T47D (cell line): ENCODE measurements at places on chromosomes 5 and 9.

GRCh38 chr5:32274548-32275395 lies 38.0 kb downstream of the MTMR12 start:
- no peak for DNase-seq

GRCh38 chr9:93189369-93190132 lies 5.6 kb downstream of the WNK2 start:
- no peak for DNase-seq

DNA sequence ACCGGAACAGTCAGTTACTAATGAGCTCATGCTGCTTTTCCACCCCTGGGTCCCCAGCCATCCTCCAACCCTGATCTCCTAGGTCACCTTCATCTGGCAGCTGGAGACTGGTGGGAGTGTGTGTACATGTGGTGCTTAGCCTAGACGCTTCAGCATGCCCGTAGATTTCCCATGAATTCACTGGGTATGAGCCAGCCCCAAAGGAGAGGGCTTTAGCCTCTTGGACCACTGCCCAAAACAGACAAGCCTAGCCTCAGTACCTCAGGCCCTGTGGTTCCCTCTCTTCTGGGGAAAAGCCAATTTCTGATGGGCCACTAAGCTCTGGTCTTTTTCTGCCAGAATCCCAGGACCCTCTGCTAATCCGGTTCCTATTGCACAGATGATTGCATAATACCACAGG lies 48.0 kb upstream of the ASTN2 start:
- no peak for DNase-seq

GRCh38 chr9:131111186-131111853 lies 14.1 kb upstream of the NUP214 start:
- no peak for DNase-seq

DNA sequence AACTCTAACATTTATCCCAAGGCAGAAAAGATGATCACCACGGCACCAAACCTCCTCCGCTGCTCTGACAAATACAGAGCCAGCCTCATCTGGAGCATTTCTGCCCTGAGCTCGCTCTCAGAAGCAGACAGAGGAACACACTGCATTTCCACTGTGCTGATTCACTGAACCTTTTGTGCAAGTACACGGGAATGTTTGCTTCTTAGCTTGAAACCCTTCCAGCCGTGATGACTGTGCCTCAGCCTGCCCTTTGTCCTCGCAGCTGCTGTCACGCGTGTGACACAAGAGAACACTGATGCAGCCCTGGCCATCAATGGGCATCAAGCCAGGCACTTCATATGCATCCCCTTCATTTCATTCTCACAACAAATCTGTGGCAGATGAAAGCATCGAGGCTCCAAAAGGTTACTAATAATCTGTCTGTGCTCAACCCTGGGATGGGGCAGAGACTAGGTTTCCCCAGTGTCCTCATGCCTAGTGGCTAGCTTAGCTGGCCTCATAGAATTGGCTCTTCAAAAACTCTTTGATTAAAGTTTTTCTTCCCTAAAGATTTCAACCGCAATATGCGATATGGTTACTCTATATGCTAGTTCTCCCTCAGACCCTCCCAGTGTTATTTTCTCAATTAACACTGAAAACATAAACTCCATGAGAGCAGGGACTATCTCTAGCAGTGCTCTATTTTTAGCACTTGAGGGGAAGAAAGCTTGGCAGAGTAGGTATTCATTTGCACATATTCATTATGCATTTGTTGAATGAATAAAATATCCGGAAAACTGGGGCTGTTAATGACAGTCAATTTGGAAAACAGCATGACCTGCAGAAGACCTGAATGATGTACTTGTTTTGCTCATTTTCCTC lies 7.3 kb downstream of the CDC14B start:
- DNase-seq = no peak

DNA sequence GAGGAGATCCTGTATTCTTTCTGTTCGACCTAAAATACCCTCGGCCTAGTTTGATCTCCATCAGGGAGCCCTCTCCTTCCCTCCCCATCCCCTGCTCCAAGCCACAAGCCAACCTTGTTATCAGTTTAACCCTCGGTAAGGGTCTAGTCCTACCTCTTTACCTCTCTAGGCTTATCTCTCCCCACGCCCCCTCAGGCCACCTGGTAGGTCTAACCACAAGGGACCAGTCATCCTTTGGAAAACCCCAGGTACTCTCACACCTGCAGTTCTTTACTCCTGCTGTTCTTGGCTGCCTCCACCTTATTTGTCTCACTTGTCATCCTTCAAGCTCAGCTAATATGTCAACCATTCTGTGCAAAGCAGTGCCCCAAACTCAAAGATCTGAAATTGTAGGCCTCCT lies 78.7 kb downstream of the RAD23B start:
- DNase-seq = no peak

DNA sequence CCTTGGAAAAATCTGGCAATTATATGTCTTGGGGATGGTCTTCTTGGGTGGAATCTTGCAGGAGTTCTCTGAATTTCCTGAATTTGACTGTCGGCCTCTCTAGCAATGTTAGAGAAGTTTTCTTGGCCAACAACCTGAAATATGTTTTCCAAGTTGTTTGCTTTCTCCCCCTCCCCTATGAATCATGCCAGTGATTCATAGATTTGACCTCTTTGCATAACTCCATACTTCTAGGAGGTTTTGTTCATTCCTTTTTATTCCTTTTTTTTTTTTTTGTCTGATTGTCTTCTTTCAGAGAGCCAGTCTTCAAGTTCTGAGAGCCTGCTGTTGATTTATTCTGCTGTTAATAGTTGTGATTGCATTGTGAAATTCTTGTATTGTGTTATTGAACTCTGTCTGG lies 56.7 kb upstream of the SLC44A1 start:
- no peak for DNase-seq

DNA sequence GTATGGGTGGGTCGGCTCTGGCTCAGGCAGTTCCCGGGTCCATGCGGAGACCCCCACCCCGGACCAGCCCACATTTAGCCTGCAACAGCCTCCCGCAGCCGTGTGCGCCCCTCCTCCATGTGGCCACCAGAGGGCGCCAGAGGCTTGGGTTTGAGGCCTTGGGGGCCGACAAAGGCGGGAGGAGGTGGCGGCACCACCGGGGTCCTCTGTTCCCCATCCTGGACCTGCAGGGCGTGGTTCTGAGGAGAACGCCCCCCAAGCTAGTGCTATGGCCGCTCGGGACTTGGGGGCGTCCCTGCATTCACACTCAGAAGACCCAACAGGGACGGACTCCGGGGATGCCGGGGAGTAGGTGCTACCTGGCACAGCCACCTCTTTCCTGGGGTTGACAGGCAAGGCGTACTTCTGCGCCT lies 16.5 kb downstream of the ASS1 start:
- peak; percentile 66 for DNase-seq

- DNase-seq = no peak
Measured at GRCh38 chr9:34405719-34406118, 29.0 kb upstream of the MYORG start.

DNA sequence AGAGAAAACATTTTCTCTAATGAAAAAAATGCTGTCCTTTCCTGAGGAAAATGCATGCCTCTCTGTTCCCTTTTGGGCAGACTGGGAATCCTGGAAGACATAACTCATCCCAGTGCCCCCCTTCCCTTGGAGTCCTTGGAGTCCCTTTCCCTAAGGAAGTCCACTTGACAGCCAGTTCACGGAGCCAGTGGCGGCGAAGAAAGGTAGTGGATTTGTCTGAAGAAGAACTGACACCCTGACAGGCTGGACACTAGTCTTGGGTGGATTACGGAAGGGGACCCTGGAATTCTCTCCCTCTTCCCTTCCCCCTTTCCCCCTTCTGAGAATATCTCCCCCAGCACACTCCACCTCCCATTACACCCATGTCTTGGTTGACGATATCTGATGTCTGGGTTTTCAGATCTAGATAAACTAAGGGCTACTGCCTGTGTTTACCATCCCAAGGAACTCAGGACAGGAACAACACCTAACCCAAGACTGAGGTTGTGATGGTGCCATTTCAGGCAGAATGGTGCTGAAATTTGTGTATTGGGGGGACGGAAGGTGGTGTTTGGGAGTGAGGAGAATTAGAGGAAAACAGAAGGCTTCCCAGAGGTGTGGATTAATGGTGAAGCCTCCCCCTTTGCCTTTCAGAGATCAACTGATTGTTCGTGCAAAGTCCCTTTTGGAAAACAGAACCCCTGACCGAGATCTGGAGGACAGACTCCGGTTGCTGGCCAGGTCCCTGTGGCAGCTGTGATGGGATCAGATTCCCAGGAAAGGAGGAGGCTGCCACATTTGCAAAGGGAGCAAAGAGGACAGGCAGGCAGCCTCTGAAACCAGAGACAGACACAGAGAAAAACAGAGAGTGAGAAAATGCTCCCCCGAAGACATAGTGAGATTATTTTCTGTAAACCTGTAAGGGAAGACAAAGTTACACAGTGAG lies 704 bp downstream of the SPARC start:
- no peak for DNase-seq

GRCh38 chr5:155872629-155873220 lies 454.2 kb upstream of the SGCD start:
- no peak for DNase-seq

DNA sequence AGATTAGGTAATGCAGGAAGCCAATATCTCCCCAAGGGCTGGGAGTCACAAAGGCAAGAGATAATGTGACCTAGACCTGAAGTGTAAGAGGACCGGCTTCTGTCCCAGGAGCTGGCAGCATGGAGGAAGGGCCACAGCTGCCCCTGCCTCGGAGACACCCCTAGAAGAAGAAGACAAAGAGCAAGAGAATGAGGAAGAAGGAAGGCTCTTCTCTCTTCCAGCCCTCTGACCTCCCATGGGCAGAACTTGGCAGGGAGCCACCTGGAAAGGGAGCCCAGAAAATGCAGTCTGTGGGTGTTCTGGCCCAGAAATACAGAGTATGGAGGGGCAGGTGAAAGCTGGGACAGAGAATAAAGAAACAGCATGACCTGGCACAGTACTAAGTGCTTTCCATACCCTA lies 151.0 kb downstream of the C5orf15 start:
- DNase-seq = no peak

- DNase-seq = peak; percentile 82
Measured at GRCh38 chr9:113737517-113738271, 138.4 kb upstream of the ZNF618 start.

DNA sequence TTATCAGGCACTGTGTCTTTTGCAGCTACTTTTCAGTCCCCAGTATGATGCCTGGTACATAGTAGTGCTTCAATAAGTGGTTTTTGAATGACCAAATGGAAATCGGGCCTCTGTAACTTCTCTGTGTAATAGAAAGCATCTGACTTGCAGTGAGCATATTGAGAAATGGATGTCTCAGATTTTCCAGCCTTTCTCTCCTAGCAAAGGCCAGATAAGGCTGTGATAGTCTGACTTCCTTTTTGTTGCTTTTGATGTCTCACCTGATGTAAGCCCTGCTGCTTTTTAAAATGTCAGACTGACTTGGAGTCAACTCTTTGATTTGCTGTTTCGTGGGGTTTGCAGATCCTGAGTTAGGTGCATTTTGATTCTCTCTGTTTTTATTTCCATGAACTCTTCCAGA lies 590.0 kb upstream of the ZNF608 start:
- DNase-seq = no peak

DNA sequence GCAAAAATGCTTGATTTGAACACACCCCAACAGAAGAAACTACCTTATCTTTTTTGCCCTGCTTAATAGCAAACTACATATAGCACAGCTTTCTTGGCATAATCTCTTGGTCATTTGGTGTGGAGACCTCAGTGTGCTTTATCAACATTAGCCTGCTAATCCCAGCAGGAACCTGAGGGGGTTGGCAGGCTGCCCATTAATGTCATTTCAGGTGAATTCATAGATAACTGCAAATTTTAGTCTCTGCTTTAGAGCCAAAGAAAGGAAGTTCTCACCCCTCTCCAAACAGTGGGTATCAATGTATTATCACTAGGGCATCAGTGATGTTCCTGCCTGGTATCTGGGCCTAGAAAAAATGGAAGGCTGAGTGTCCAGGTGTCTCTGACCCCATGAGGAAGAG lies 489.0 kb downstream of the NTRK2 start:
- no peak for DNase-seq

DNA sequence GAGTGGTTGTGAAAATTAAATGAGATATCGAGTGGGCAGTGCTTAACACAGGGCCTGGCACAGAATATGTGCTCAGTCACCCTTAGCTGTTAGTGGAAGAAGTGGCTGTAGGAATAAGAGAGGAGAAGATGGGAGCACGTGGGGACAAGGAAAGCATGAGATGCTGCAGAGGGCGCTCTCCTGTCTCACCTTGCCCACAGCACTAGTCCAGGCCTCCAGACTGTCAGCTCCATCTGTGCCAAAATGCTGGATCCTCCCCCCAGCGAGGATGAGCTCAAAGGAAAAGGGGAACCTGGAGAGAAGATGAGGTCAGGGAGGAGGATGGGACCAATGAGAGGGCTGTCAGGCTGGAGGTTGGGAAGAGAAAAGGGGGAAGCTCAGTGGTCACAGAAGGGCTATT lies 12.5 kb downstream of the ARAP3 start:
- no peak for DNase-seq

DNA sequence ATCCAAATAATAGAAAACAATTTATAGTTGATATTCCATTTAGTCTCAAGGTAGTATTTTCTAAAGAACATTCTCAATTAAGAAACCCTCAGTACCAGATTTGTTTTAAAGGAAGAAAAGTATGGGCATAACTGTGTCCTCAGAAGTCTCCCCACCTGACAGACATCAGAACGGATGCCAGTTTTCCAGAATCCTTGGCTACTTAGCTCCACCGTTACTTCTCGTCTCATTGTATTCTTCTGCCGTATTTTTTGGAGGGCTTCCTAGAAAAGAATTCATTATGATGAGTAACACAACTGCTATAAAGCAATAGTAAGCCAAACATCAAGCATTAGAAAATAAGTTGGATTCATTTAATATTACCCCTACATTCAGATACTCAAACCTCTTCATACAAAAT lies 67.8 kb downstream of the DROSHA start:
- DNase-seq = no peak

DNA sequence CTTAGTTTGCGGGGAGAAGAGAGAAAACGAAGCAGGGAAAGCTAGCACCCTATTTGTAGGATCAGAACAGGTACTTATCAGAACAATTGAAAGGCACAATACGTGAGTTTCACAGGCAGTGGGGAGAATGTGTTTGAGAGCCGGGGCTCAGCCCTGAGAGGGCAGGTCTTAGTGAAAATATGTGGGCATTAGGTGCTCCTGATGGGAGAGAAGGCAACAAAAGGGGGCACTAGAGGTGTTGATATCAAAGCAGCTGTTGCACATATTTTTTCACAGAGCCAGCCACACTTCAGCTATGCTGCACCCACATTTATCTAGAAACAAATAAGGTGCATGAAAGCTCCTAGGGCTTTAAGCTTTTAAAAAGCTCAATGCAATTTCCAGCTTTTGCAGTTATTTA lies 99.7 kb upstream of the MAN2A1 start:
- DNase-seq = no peak

DNA sequence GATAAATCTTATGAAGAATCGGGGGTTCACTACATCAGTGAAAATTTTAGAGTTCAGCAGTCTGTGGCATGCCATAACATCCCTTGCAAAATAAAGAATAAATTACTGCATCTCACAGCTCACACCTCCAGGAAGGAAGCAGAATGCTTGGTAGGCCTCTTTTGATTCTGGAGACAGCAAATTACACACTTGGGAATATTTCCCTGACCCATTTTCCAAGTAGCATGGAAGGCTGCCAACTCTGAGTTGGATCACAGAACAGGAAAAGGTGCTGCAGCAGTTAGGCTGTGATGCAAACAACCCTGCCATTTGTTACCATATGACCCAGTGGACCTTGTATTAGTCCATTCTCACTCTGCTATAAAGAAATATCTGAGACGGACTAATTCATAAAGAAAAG lies 293.5 kb downstream of the ASTN2 start:
- no peak for DNase-seq

GRCh38 chr5:53368516-53368915 lies 111.9 kb upstream of the FST start:
- no peak for DNase-seq
